ENCODE measurements at places on chromosomes 3 and 15.

GRCh38 chr3:25091934-25092333 lies 336.1 kb upstream of the RARB start:
- no peak for DNase-seq

DNA sequence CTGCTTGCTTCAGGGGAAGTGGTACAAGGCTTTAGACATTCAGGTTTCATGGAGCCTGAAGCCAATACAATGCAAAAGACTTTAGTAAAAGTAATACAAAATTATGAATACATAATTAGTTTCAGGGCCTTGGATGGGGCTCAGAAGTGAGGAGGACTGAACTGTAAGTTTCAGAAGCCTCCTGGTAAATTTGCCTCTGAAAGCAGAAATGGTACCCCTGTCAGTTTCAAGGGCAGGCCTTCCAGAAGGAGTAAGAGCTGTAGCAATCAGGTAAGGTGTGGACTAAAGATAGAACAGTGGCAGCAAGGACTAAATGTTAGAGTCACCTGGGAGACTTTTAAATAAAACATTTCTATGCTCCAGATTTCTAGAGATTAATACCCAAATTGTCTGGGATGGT lies 402.5 kb upstream of the GOLIM4 start:
- no peak for DNase-seq

GRCh38 chr15:67878712-67879206 lies 38.9 kb upstream of the RNU6-1 start:
- no peak for DNase-seq

- no peak for DNase-seq
Observed at GRCh38 chr3:41094351-41094750, 105.0 kb upstream of the CTNNB1 start.

DNA sequence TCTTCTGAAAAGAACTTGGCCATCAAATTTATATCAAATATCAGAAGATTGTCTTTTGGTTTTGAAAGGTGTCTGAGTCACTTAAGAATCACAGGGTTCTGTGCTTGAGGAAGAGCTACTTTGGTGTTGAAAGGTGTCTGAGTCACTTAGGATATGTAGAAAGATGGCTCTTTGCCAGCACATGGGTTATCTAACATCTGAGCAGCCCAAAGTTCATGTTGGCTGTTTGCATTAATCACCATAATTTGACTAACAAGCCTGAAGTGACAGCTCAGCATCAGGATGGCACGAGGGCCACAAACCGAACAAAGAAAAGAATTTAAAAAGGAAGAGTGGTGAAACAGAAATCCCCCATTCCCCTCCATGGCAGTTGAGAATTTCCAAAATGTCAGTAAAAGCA lies 190.5 kb upstream of the CMC1 start:
- no peak for DNase-seq

GRCh38 chr3:102194001-102194400 lies 240.8 kb upstream of the ZPLD1 start:
- DNase-seq = no peak

DNA sequence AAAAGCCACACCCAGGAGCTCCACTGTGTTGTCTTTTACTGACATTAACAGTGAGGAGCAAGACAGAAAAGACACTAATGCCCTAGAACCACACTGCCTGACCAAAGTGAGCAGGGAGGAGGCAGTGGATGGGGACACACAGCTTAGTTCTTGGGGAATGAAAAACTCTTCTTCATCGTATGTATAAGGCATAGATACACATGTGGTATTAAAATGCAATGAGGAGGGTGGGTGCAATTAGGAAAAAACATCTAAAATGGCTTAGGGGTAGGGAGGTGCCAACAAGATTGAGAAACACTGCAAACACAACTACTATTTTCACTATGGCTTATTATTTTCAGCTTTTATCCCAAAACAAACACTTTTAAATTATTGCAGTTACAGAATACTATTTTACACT lies 15.5 kb downstream of the KLHL25 start:
- DNase-seq = no peak

DNA sequence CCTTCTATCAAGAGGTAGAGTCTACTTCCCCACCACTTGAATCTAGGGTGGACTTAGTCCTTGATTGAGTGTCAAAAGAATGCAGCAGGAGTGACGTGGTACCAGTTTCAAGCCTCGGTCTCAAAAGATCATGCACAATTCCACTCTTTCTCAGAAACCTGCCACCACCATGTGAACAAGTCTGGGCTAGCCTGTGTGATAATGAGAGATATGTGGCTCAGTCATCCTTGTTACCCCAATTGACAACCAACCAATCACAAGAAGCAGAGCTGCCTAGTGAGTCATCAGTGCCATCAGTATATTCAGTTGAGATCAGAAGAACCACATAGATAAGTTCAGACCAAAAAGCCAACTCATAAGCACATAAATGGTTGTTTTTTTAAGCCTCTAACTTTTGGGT lies 374.5 kb downstream of the IL20RB start:
- no peak for DNase-seq

DNA sequence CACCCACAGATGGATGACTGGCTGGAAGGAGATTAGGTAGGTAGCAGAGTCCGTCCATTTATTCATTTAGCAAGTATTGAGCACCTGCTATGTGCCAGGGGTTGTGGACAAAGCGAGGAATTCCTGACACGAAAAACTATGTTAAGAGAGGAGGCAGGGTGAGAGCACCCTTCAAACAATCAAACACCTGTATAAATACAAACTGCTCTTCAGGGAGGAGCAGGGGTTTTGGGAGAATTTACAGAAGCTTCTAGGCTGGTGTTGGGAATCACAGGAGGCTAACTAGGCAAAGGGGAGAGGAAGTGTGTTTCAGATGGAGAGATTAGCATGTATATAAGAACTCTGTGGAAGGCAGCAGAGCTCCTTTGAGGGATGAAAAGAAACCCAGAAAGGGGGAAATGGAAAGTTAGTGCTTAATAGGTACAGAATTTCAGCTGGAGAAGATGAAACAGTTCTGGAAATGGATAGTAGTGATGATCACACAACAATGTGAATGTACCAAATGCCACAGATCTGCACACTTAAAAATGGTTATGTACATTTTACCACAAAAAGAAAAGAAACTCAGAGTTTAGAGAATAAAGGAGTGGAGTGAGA lies 805 bp upstream of the SEC22C start:
- DNase-seq = no peak

DNA sequence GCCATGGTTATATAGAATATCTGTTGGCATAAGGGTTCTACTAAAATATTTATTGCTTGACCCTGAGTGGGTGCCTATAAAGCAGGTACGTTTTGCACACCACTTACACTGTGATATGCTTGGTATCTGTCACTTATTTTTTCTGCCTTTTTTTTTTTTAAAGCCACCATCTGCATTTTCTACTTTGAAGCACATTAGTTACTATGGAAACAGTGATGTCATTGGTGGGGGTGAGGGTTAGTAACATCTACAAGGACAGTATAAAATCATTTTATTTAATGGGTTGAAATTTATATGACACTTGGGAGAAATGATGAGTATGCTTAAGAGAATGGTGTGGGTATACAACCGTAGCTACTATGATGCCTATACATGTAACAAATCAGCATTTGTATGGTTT lies 25.6 kb downstream of the SLCO3A1 start:
- DNase-seq = no peak

DNA sequence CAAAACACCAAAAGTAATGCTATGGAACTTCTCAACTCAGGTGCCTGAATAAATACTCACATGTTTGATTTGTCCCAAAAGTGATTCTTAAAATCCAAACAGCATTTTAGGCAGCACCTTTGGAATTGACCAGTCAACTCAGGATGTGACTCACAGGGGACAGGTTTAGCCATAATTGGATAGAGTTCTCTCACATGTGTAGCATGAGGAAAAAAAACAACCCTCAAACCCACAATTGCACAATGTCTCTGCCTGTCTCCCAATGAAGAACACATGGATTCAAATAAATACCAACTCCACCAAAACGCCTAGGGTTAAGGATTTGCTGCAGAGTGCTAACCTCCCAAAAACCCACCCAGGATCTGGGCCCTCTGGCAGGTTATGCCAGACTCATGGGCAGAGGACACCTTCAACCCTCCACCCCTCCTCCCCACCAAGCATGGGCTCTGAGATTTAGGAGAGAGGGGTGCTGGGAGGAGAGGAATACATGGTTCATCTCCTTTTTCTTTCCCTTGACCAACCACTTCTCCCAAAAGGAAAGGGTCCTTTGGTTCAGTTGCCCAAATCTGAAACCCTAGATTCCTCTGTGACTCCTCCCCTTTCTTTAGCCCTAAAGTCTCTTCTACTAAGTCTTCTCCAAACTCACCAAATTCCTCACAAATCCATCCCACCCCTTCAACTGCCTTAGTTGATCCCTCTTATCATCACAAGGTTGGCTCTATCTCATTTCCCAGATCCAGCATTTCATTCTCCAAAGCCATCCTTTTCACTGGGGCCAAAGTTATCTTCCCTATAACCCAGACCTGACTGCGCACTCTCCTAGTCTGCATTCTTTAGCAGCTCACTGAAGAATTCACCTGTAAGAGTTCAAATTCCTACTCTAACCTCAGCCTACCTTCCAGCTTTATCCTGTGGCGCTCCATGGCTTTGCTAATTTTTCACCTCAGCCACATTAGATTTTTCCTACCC lies 7.7 kb downstream of the RYK start:
- no peak for DNase-seq

GRCh38 chr3:148746053-148746452 lies 48.4 kb downstream of the AGTR1 start:
- no peak for DNase-seq

- DNase-seq = no peak
Observed at GRCh38 chr3:11699083-11699427, 55.3 kb upstream of the VGLL4 start.

DNA sequence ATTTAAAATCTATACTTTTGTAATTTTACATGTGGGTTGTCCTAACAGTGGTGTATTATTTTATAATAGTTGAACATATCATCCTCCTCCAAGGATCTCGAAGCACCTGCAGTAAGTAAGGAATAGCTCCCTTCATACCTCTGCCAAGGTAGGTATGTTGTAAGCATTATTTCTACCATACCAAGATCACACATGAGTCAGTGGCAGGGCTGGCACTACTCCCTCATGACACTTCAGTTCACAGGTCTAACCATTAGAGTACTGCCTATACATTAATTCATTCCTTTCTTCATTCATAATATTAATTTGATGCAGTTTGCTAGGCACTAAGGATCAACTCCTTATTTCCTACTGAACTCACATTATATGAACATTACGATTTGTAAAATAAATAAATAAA lies 11.9 kb upstream of the LEKR1 start:
- DNase-seq = no peak

DNA sequence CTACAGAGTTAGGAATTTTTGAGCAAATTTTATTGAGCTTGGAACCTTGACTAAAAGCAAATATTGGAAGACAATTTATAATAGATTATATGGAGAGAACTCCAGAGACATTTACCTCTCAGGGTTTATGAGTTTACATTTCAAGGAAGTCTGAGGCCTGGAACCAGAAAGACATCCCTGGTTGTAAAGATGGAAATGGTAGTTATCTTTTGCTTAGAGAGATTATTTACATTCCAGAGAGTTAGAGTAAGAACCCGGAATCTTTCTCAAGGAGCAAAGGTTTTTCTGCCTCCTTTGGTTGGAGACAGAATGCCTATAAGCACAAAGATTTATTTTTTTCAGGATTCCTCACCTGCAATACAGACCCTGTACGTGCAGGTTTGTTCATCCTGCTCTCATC lies 458.1 kb downstream of the TBL1XR1 start:
- no peak for DNase-seq

GRCh38 chr3:94303266-94303665 lies 240.4 kb downstream of the NSUN3 start:
- DNase-seq = no peak

DNA sequence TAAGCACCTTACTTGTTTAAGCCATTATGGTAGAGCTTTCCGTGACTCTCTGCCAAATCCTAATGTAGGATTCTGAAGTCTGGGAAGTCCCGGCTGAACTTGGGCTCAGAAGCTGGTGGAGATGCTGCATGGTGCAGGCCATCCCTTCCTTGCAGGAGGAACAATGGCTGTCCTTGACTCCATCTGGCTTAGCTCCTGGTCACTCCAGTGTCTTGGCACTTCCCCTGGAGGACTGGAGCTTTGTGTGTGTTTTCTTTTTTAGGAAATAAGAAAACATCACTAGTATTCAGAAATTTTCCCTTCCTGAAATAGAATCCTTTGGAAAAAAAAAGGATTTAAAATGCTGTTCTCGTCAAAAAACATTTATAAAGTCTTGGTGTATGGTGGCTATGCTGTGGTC lies 209.3 kb upstream of the ROPN1 start:
- no peak for DNase-seq

DNA sequence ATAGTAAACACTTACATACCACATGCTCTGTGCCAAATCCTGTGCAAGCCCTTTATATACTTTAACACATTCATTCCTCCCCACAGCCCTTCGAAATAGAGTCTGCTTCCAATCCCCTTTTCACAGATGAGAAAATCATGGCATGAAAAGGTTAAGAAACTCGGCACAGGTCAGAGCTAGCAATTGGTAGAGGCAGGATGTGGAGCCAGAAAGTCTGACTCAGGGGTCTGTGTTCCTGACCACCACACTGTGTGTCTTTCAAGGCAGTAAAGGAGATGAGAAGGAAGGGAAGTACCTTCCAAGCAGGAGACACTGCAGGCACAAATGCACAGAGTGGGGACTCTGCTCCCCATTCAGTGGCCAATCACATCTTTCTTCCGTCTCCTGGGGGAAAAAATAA lies 61.1 kb downstream of the SCN11A start:
- no peak for DNase-seq

DNA sequence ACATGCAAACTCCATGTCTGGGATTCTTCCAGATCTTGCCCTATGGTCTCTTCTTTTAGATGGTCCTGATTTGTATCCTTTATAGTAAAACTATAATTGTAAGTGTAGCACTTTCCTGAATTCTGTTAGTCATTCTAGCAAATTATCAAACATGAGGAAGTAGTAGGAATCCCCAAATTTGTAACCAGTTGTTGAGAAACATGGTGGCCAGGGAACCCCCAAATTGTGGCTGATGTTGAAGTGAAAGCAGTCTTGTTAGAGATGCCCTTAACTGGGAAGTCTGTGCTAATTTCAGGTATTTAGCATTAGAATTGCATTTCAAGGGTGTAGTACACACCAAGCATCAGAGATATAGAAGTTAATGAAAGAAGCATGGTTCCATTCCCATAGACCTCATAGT lies 180.4 kb upstream of the STT3B start:
- DNase-seq = no peak

GRCh38 chr3:77825001-77825827 lies 785.3 kb downstream of the ROBO2 start:
- DNase-seq = no peak

DNA sequence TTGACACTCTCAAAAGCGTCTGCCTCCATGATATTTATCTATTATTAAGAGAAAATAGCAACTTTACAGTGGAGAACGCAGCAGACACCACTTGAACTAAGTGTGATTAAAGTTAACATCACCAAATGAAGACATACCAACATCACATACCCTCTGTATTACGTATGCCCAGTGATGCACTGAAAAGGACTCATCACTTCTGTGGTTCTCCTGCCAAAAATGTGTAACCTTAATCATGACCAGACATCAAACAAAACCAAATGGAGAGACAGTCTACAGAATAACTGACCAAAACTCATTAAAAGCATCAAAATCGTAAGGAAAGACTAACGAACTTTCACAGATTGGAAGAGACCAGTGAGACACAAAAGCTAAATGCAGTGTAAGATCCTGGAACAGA lies 103.2 kb downstream of the PPP2R3A start:
- no peak for DNase-seq

GRCh38 chr3:139517321-139518065 lies 22.0 kb downstream of the RBP1 start:
- DNase-seq = no peak

Data from activated T-cell treated with anti-CD3 and anti-CD28 coated beads, Interleukin-2, amount 50 U/mL, for 24 hours (primary cell).